ENCODE measurements at places on chromosomes 13 and 19.

DNA sequence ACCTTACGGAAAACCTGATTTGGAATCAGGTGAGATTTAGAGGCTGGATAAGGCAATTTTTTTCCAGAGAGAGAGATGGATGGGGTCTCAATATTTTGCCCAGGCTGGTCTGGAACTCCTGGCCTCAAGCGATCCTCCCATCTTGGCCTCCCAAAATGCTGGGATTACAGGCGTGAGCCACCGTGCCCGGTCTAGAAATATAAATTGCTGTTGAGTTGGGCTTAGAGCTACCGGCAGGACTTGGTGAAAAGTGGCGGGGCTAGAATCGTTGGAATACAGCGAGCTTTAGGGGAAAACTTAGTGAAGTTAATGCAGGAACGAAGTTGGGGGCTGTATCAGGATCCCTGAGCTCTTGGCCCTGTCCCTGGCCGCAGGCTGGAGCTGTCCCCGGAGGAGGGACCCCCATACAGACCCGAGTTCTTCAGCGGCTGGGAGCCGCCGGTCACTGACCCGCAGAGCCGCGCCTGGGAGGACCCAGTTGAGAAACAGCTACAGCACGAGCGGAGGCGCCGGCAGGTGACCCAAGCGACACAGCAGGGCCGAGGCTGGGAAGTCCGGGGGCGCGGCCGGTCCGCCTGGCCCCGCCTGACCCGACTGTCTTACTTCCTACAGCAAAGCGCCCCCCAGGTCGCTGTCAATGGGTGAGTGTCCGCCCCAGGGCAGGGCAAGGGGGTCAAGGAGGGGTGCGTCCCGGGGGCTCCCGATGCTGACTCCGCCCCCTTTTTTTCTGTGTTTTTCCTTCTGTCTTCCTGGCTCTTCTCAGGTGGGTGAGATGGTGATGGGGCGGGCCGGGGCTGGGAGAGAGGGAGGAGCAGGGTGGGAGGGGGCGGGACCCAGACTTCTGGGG is 7.6 kb downstream of the EPS8L1 start:
- DNase-seq = no peak

- DNase-seq = no peak
Measured at GRCh38 chr13:36629057-36629385, 44.8 kb upstream of the SERTM1 start.

GRCh38 chr13:49428041-49428763 is 15.7 kb downstream of the CAB39L start:
- DNase-seq = no peak

- no peak for DNase-seq
Measured at GRCh38 chr13:92512852-92513251, 713.8 kb upstream of the GPC6 start.

- DNase-seq = no peak
Measured at GRCh38 chr13:24450530-24450929, 62.0 kb downstream of the PARP4 start.

GRCh38 chr13:110414283-110414682 is 107.2 kb downstream of the COL4A2 start:
- DNase-seq = no peak

GRCh38 chr13:84025824-84026223 is 143.6 kb upstream of the SLITRK1 start:
- DNase-seq = no peak

DNA sequence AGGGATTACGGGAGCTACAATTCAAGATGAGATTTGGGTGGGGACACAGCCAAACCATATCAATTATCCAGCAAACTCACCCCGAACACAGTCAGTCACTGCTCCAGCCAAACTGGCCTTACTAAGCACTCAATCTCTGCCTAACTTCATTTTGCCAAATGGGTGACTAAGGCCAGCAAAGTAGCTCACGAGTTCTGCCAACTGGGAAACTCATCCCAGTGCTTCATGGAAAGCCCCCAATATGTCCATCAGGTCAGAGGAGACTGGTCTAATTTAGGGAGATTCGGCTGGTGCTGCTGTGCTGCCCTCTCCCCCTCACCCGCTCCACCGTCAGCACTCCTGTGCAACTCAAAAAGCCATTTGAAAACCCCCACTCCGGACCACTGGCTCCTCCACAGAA is 324.0 kb downstream of the FOXO1 start:
- DNase-seq = no peak

DNA sequence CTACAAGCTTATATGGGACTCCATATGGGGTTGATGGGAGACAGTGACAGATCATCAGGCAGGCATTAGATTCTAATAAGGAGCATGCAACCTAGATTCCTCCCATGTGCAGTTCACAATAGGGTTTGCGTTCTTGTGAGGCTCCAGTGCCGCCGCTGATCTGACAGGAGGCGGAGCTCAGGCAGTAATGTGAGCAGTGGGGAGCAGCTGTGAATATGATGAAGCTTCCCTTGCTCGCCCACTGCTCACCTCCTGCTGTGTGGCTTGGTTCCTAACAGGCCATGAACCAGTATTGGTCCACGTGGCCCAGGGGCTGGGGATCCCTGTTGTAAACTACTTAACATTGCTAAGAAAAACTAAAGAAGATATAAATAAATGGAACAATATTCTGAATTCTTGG is 378.4 kb downstream of the KCNRG start:
- DNase-seq = no peak

GRCh38 chr19:18781885-18782527 is 9.1 kb downstream of the COMP start:
- DNase-seq = no peak

GRCh38 chr19:3024509-3024869 is 4.6 kb downstream of the TLE2 start:
- no peak for DNase-seq

- DNase-seq = no peak
Measured at GRCh38 chr13:113671066-113672001, 4.3 kb downstream of the GRK1 start.
